ENCODE measurements at places on chromosomes 13 and 19.

- DNase-seq: no peak
These were observed 184.7 kb downstream of the OXGR1 start for GRCh38 chr13:96809366-96810096.

GRCh38 chr13:57136093-57136492, 4.6 kb upstream of the PRR20A start:
- DNase-seq: no peak

DNA sequence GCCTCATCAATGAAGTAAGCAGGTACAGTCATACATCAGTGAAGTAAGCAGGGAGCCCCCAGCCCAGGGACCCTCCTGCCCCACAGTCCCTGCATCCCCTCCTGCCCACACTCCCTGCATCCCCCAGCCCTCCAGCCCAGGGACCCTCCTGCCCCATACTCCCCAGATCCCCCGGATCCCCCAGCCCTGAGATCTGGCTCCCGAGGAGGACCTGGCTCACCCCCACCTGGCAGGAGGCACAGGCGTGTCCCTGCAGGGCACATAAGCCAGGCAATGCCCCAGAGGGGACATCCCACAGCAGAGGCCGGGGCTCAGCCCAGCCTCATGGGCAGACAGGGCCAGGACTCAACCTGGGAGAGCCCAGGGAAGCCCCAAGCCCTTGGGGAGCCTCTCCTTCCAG, 53.6 kb upstream of the TPM4 start:
- no peak for DNase-seq

DNA sequence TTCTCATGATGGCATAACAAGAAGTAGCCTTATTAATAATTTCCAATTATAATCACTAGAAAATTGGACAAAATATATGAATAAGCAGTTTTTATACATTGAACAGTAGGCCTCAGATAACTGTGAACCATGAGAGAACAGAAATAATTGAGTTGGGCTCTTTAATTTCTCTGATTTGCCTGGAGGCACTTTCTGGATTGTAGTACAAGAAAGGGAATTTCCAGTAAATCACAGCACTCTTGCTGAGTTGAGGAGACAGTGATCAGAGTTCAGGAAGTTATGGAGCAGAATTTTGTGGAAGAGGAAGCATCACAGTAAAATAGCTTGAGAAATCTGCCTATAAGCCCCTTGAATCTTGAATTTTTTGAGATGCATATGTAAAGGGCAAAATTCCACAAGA, 216.2 kb downstream of the MAB21L1 start:
- DNase-seq: no peak

DNA sequence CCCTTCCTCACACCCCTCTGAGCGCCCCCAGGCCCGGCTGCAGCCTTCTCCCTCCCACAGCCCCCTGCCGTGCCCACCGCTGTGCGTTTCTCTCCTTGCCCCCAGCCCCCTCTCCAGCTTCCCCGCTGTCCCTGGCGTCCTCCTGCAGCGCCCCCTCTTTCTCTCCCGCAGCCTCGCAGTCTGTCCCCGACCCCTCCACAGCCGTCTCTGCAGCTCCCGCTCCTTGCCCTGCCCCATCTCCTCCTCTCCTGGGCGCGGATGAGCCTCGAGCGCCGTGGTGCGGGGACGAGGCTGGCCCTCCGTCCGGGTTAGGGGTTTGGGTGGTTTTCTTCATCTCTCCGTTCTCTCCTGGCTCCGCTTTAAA, 1.1 kb downstream of the KMT5C start:
- peak; percentile 72 for DNase-seq

DNA sequence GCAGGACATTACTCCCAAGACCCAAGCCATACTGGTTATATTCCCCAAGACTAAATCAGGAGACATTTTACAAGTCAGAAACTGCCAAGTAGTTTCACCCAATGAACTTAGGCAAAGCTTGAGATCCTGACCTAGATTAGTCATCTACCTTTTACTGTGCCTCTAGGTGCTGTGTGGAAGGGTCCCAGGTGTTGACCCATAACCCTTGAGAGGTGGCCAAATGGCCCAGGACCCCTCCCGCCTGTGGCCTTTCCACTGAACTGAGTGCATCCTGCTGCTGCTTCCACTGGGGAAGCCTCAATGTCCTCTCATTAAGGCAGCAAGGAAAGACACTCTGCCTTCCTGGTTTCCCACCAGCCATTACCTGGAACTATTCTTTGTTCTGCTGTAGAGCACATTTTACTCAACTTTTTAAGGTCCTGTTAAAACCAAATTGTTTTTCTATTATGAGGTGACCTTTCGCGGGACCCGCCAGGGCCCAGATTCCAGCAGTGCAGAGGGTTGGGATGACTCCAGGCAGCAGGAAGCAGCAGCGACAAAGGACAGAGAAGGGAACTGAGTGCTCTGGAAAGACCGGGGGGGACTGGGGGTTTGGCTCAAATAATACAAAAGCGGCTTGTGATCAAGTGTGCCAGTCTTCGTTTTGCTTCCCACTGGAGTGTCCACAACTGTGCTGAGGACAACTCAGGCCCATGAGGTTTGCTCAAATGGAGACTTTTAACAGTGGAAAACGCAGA, 27.1 kb downstream of the ANKRD10 start:
- DNase-seq: no peak

DNA sequence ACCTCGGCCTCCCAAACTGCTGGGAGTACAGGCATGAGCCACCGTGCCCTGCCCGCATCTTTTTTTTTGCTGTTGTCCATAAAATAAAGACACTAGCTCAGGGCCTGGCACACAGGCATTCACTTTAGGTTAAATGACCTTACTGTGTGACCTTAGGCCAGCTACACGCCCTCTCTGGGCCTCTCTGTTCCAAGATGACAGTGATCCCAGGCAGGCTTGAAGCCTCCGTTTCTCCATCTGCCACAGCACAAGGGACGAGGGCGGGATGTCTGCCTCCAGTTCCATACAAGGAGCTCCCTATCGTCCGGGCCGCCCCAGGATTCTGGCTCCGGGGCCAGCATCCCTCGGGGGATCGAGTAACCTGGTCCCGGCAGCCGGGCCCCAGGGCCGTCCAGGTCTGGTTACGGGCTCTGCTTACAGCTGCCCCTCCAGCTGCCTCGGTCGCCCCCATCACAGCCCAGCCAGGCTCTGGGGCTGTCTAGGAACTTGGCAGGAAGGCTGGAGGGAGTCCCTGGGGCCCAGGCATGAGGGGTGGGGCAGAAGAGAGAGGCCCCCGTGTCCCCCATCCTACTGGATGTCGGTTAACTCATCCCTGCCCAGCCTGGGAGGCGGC, 11.9 kb upstream of the SEMA6B start:
- DNase-seq: no peak

GRCh38 chr19:33603377-33603776, 18.4 kb upstream of the CHST8 start:
- no peak for DNase-seq

GRCh38 chr13:109326601-109327000, 459.8 kb downstream of the IRS2 start:
- no peak for DNase-seq

GRCh38 chr19:47356900-47357299, 7.8 kb downstream of the DHX34 start:
- DNase-seq: no peak

DNA sequence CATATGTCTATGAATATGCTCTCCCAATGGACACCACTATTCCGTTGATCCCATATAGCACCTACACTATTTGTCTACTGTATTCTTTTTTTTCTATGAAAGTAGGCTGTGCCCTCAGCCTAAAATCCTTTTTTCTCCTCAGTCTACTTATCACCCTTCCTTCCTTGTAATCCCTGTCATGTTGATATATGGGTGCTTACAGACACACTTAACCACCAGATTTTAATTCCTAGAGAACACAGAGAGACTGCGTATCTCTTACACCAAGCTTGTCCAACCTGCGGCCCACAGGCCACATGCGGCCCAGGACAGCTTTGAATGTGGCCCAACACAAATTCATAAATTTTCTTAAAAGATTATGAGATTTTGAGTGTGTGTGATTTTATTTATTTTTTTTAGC, 101.1 kb downstream of the ZAR1L start:
- DNase-seq: no peak

DNA sequence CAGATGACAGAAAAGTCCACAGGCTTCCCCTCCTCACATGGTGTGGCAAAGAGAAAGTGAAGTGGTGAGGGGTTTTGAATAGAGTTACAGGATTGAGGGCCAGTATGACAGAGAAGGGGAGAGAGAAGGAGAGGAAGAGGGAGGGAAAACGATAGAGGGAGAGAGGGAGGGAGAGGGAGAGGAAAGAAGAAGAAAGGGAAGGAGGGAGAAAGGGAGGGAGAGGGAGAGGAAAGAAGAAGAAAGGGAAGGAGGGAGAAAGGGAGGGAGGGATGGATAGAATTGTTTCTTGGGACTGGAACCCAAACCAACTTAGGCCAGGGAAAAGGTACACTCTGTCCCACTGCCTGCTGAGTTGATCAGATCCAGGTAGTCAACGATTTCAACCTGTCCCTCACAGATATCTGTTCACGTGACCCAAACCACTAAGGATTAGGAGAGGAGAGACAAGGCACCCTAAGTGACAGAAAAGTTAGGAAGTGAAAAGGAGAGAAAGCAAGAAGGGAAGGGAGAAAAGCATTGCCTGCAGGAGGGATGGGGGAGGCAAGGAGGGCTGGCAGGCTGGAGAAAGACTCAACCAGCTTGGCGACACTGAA, 8.1 kb upstream of the IGFL3 start:
- no peak for DNase-seq

DNA sequence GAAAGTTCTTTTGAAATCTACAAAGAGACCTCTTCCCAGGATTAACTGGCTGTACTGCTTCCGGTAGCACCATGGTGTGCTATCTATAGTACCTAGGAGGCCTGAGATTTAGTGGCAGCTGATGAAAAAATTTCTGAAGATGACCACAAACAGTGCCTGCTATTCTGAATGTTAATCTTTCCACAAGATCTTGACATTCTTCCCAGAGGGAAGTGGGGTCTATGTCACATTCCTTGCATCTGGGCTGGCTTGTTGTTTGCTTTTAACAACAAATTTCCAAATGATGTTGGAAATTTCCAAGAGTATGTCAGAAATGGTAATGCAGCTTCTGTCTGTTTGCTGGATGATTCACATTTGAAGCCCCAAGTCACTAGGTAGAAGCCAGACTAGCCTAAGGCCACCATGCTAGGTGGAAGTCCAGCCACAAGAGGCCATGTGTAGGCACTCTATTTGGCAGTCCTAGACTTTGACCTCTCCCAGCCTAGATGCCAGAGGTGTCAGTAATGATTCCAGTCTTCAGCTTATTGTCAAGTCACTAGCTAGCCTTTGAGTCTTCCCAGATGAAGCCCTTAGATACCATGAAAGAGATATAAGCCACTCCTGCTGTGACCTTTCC, 22.1 kb downstream of the SPART start:
- no peak for DNase-seq

GRCh38 chr19:11242864-11243797, 3.7 kb downstream of the ANGPTL8 start:
- peak; percentile 100 for DNase-seq

DNA sequence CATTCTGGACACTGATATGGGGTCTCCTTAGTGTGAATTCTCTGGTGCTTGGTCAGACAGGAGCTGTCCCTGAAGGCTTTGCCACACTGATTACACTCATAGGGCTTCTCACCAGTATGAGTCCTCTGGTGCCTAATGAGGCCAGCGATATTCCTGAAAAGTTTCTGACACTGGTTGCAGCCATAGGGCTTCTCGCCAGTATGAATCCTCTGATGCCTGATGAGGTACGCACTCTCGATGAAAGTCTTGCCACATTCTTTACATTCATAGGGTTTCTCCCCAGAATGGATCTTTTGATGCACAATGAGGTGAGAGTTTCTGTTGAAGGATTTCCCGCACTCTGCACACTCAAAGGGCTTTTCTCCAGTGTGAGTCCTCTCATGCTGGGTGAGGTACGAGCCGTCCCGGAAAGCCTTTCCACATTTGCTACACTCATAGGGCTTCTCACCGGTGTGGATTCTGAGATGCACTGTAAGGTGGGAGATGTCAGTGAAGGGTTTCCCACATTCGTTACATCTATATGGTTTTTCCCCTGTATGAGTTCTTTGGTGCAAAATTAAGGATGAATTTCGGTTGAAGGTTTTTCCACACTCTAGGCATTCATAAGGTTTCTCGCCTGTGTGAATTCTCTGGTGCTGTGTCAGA, 22.4 kb downstream of the ZNF329 start:
- no peak for DNase-seq

- no peak for DNase-seq
These were observed 18.1 kb upstream of the NDUFS7 start for GRCh38 chr19:1365319-1366269.

GRCh38 chr19:15616627-15617270, 1.7 kb downstream of the CYP4F8 start:
- no peak for DNase-seq

DNA sequence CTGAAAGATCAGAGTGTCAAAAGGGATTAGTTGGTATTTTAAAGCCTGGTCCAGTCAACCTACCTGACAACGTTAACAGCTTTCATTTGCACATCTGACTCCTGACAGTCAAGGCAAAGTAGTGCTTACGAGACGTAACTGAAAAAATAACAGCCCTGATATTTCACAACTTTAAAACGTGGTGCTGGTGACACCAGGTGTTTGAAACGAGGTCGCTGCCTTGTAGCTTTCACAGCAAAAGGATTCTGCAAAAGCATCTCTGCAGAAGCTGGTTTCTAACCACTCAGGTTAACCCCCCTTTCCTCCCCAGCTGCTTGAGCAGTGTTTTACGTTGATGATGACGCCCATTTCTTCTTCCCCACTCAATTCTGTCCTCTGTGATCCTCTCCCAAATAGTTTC, 23.3 kb downstream of the GGACT start:
- no peak for DNase-seq

DNA sequence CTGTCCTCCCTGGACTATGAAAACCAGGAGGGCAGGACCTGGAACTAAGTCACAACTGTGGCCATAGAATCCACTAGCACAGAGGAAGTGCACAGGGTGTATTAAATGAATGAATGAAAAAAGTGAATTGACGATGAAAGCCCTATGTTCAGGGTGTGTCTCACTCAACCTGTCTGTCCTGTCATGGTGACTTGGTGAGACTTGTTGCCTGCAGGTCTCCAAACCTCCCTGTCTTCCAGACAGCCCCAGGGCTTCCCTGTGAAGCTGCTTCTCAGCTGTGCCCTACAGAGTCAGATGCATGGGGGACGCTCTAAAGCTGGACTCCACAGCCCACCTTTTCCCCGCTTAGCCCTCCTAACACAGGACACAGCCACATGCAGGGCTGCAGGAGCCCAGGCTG, 4.8 kb upstream of the IGFL1 start:
- no peak for DNase-seq
